Mesothelial cell of epicardium (in vitro differentiated cells): ENCODE measurements at places on chromosomes 2 and 18. TPM values are rescaled to one million over a fixed set of nuclear protein-coding genes. Genes with fewer than 3 reads are reported as not detected.

The HYCC2 gene
- total RNA-seq: 18.9 to 20.3 TPM (median 19.1 TPM) in 3 replicates

The DCDC2C gene
- not detected in 3 replicates for total RNA-seq

- no peaks in the 10 kb centered on the region for H3K4me1 ChIP-seq
- no peak overlapping the region for H3K4me3 ChIP-seq
- DNase-seq: no peak
These were observed 103.9 kb upstream of the FHL2 start for GRCh38 chr2:105502625-105503334.

- no peaks in the 10 kb centered on the region for H3K36me3 ChIP-seq
- H3K27me3 ChIP-seq: peaks cover 22% of the 10 kb centered on the region
- H3K4me1 ChIP-seq: peaks cover 44% of the 10 kb centered on the region
- H3K4me3 ChIP-seq: peak overlapping the region; percentile 79
- peak; percentile 22 for DNase-seq
These were observed 2113.3 kb upstream of the PIK3C3 start for GRCh38 chr18:39841482-39842365.
